Cortex of kidney (tissue), 1 donor: ENCODE measurements at places on chromosomes 7 and 10.

- no peak for DNase-seq
Observed at GRCh38 chr10:15857107-15857575, 3.2 kb downstream of the MINDY3 start.

DNA sequence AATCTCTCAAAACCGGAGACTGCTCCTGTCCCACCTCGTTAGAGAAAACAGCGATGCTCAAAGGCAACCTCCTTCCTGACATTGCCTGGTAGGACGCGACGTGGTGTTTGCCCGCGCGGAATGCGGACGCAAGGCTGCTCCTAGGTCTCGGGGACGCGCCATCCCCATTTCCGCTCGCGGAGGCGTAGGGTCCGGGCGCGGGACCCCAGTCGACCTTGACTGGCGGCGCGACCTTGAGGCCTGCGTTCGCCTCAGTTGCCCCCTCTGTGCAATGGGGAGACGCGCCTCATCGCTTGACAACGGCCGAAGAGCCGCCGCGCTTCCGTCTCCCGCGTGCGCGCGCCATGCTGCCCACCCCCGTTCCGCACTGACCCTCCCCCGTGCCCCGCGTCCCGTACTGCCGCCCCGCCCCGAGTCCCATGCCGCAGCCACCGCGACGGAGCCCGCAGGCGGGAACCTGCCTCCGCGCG lies 412 bp upstream of the PPIA start:
- no peak for DNase-seq

- no peak for DNase-seq
Observed at GRCh38 chr7:118311121-118311836, 86.8 kb downstream of the ANKRD7 start.

GRCh38 chr7:120873401-120873800 lies 15.5 kb upstream of the TSPAN12 start:
- no peak for DNase-seq

GRCh38 chr7:98079891-98080648 lies 26.6 kb upstream of the LMTK2 start:
- DNase-seq = no peak

- no peak for DNase-seq
Observed at GRCh38 chr7:28123752-28124151, 56.8 kb downstream of the JAZF1 start.

GRCh38 chr10:92845921-92846320 lies 2.4 kb upstream of the EXOC6 start:
- no peak for DNase-seq

GRCh38 chr10:34999532-34999931 lies 90.6 kb downstream of the CUL2 start:
- DNase-seq = no peak

DNA sequence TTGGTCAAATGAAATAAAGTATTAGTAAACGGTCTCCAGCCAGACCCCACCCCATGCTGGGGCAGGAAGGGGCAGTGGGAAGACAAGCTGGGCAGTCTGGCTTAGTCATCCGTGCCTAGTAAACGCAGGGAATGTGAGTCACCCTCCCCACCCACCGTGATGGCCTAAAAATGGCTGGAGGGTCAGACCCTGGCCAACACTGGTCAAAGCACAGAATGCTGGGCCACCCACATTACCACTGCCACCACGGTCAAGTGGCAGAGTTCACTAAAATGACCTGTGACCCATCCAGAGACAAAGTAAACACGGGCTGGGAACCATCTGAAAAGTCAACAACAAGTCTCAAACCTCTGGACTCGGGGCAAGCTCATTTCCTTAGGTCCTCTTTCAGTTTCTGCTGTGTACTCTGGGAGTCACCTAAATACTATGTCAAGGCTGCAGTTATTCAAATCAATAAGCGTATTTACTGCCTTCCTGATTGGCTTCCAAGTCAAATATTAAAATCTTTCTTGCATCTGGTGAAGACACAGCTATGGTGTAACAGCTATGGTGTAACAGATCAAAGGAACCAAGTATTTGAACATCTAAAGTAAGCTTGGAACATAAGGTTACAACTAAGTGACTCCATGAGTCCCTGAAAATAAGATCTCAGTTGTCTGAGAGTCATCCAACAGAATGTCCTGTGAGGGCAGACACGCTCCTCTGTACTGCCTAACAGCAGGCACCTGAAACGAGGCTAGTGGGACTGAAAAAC lies 3.0 kb downstream of the ZFAND2A start:
- no peak for DNase-seq

GRCh38 chr10:62076891-62077290 lies 175.4 kb downstream of the ARID5B start:
- no peak for DNase-seq

DNA sequence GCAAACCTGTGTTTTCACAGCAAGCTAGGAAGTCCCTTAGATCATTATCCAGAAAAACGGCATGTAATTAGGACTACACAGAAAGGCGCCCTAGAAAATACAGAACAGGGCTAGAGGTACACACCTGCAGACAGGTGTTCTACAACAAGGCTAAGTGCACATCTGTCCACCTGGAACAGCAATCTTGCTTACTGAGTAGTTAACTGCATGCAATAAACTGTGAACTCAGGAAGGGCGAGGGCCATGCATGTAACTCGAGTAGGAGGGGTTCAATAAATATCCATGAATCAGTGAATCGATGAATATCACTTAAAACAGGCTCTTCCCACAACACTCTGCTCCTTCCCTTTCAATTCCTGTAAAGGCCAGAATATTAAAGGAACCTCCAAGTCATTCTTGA lies 22.0 kb downstream of the FAM171A1 start:
- DNase-seq = no peak

DNA sequence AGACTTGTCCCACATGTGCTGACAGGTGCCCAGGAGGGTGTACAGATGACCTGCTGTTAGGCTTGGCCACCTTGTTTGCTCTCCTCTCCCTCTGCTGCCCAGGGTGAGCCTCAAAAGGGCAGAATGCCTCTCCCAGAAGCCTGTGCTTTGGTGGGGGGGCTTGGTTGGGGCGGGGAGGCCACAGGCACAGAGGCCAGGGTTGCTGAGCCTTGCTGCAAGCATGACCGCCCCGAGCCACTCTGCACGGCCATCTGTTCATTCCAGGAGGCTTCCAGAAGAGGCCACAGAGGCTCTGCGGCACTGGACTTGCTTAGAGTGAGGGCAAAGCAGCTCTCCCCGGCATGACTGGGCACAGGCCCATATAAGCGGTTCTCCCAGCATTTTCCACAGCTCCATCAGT lies 190.8 kb downstream of the GLRX3 start:
- DNase-seq = no peak

DNA sequence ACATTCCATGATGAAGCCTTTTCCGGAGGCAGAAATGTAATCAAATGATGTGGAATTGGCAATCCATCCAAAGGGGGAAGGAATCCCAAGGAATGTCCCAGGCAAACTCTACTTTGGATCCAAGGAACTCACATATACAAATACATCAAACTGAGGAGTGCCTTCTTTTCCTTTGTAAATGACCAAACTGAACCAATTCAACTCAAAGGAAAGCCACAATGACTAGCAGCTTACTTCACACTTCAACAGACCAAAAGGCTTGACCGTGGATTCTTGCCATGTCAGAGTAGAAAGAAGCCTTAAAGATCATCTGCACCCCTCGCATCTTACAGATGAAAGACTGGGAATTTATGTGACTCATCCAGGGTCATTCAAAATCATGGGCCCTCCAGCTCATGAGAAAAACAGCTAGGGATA lies 79.7 kb upstream of the MACROH2A2 start:
- DNase-seq = no peak

DNA sequence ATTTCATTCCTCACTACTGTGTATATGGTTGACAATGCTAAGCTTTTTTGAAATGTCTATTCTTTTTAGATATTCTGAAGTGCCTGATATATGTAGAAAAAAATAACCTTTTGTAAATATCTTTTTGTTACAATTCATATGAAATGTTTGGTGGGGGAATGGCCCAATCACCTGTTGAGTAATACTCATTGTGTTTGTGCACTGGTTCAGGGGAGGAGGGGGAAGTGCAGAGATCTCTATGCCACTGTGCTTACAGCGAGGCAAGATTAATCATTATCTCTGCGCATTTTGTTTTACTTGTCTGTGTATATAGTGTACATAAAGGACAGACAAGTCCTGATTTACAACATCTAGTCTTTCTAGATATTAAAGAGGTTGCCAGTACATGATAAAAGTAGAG lies 25.2 kb downstream of the NUP42 start:
- DNase-seq = no peak

DNA sequence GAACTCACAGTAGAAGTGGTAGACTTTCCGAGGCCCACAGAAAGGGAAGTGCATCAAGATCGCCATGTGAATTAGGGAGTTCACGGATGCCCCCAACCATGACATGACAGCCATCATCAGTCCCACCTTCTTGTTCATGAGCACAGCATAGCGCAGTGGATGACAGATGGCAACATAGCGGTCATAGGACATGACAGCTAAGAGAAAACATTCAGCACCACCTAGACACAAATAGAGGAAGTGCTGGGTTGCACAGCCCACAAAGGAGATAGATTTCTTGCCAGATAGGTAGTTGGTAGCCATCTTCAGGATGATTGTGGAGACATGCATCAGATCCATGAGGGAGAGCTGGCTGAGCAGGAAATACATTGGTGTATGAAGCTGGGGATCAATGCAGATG lies 342 bp downstream of the OR2AE1 start:
- no peak for DNase-seq

DNA sequence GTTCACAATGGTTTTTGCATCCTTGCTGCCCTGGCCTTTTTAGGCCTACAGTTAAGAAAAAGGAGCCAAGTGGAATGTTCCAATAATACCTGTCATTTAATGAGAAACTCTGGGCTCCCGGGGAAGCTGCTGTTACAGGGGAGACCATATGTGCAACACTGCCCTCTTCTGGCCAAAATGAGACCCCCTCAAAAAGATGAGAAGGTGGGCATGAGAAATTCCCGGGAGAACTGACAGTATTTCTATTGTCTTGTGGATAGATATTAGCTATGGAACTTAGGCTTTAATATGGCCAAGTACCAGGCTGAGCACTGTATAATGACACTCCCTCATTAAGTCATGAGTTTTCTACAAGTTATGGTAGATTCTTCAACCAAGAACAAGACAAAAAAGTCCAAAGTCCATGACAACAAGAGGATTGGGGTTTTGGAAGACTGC lies 99.4 kb downstream of the CCDC3 start:
- DNase-seq = no peak
